ENCODE measurements at places on chromosomes 4 and X.

- DNase-seq, result no peak
Observed at GRCh38 chr4:76571274-76571673, 136.2 kb downstream of the SHROOM3 start.

DNA sequence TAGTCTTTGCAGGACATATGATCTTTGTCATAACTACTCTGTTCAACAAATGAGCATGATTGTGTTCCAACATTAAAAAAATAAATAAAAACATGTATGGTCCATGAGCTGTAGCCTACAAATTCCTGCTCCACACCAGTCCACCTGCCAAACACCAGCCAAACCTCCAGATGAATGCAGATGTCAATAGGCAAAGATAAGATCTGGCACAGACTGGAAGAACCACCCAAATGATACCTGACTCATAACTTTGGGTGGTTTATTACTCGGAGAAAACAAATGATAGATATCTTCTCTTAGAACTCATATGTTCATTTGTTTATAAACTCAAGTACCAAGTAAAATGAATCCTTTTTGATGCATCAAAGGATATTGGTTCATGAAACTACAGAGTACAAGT lies 425.1 kb downstream of the GBA3 start:
- DNase-seq, result no peak

DNA sequence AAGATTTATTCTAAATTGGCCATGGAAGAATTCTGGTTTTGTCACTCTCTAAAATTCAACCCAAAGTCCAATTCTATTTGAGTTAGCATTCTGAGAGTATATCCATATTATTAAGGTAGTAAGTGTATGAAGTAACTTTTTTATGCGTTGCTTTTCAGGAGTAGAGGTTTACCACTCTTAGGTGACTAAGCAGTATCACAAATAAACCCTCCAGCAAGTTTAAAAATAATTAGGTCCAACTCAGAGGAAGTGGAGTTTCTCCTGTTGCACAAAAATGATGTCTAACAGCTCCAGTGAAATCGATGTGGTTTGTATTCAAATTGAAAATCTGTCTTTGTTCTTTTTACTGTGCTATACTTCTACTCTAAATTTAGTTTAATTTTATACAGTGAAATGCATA lies 6.6 kb downstream of the SCML1 start:
- DNase-seq, result no peak

DNA sequence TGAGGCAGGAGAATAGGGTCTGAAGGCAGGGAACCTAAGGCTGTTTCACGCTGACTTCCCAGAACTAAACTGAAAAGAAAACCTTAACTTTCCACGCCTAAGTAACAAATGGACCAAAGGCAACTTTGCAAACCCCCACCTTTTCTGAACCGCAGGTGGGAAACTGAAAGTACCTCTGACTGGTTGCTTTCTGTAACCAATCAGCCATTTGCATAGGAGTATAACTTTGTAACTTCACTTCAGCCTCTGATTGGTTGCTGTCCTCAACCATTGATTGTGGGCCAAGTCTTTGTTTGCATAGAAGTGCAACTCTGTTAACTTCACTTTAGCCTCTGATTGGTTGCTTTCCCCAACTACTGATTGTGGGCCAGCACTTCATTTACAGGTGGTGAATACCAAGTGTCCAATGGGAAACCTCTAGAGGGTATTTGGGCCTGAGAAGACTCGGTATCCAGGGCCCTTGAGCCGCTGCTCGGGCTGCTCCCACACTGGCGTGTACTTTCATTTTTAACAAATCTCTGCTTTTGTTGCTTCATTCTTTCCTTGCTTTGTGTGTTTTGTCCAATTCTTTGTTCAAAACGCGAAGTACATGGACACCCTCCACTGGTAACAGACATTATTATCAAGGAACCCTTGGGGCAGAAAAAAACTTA lies 121.6 kb upstream of the CBR4 start:
- DNase-seq, result no peak

DNA sequence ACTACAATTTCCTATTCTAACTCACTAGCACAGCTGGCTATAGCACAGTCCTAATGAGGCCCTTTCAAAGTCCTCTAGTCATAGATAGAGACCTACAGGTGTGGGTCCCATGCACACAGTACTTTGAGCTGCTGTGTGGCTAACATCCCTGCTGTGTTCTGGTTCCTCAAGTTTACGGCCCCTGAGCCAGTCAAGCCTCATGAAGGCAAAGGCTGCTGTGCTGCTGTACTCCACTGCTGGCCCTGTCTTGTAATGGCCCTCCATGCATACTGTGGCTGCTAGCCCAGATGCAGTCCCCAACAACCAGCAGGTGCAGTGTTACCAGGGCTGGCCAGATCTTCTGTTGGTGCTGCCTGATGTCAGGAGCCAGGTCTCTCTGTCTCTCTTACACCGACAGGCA lies 23.4 kb upstream of the ENPEP start:
- DNase-seq, result no peak

DNA sequence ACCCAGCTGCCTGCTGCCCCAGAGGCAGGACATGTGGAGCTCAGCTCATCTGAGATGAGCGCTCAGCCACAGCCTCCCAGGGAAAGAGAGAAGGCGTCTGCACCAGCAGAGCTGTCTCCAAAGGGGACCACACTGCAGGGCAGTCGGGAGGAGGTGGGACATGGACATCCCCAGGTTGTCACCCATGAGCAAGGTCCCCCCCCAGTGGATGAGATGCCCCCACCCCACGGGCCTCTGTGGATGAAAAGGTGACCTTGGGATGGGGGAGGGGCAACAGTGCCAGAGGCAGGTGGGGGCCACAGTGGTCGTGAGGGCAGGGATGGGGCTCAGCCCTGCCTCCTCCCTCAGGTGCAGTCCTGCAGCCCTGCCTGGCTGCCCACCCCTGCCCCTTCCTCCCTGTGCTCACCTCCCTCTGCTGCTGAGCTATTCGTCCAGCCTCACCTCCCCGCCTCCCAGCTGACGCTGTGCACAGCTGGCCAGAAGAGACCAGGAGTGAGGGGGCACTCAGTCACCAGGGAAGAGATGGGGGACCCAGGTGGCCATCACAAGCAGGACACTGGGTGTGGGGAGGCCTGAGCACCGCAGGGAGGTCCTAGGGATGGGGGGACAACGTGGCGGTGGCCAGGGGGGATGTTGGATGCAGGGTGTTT lies 9.3 kb downstream of the NKX1-1 start:
- DNase-seq, result peak; percentile 21

GRCh38 chr4:96102541-96103026 lies 262.7 kb downstream of the PDHA2 start:
- no peak for DNase-seq

- no peak for DNase-seq
Observed at GRCh38 chr4:119930546-119930945, 136.1 kb downstream of the MAD2L1 start.

DNA sequence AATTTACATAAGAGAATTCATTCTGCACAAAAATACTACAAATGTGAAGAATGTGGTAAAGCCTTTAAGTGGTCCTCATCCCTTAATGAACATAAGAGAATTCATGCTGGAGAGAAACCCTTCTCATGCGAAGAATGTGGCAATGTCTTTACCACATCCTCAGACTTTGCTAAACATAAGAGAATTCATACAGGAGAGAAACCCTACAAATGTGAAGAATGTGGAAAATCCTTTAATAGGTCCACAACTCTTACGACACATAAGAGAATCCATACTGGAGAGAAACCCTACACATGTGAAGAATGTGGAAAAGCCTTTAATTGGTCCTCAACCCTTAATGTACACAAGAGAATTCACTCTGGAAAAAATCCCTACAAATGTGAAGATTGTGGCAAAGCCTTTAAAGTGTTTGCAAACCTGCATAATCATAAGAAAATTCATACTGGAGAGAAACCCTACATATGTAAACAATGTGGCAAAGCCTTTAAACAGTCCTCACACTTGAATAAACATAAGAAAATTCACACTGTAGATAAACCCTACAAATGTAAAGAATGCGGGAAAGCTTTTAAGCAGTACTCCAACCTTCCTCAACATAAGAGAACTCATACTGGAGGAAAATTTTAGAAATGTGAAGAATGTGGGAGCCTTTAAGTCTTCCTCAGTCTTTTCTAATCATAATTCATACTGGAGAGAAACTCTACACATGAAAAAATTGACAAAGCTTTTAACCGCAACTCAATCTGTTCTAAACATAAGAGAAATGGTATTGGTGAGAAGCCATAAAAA lies 37.4 kb downstream of the ZNF718 start:
- no peak for DNase-seq

GRCh38 chr4:98517218-98518021 lies 141.0 kb downstream of the TSPAN5 start:
- no peak for DNase-seq

All from 8988T (cell line).